ENCODE measurements at places on chromosomes 2 and 18.

GRCh38 chr2:85697096-85697495 lies 2.9 kb downstream of the GNLY start:
- no peak for DNase-seq

GRCh38 chr2:185137700-185138099 lies 539.4 kb downstream of the ZNF804A start:
- no peak for DNase-seq

GRCh38 chr2:174888646-174889271 lies 116.4 kb downstream of the CHN1 start:
- no peak for DNase-seq

GRCh38 chr2:240134956-240135520 lies 1.1 kb downstream of the COPS9 start:
- DNase-seq = no peak

- DNase-seq = no peak
Observed at GRCh38 chr2:71640489-71640888, 187.1 kb downstream of the DYSF start.

Measured in stimulated activated CD8-positive, alpha-beta memory T cell treated with anti-CD3 and anti-CD28 coated beads, Interleukin-4, amount 100 ng/mL, for 1 hour (primary cell).